Activated T-cell treated with anti-CD3 and anti-CD28 coated beads for 48 hours (primary cell): ENCODE measurements at places on chromosomes 4 and X.
A peak's percentile ranks its signal among the peaks of the same experiment; 100 is the strongest.

DNA sequence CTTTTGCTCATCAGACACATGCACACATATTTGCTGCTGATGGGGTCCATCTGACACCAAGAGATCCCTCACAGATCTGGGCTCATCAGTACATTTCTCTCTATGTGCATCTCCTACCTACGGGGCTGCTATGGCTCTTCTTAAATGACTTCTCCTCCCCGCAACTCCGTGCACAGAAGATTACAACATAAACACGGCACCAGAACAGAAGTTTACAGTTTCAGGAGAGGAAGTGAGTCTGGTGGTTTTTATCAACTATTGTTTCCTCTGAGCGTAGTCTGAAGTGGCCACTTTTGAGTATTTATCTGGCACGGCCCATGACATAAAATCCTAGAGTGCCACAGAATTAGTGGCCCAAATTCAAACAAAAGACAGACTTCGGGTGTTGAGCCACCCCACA is 263.8 kb downstream of the PRDM5 start:
- DNase-seq = no peak

DNA sequence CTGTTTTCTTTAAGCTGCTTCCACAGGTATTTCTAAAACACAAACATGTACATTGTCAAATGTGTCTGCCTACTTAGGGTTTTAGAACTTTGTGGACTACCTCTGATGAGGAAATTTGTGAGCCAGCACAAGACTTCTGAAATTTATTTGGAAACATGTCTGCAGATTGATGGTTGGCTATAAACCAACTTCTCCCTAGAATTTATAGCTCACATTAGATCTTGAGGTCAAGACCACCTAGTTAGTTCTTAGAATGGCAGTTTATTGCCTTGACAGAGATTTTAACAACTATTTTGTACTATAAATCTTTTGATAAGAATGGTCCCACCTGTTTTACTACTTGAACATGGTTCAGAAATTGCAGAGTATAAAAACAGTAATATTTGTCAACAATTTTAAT is 72.7 kb upstream of the AADAT start:
- no peak for DNase-seq

DNA sequence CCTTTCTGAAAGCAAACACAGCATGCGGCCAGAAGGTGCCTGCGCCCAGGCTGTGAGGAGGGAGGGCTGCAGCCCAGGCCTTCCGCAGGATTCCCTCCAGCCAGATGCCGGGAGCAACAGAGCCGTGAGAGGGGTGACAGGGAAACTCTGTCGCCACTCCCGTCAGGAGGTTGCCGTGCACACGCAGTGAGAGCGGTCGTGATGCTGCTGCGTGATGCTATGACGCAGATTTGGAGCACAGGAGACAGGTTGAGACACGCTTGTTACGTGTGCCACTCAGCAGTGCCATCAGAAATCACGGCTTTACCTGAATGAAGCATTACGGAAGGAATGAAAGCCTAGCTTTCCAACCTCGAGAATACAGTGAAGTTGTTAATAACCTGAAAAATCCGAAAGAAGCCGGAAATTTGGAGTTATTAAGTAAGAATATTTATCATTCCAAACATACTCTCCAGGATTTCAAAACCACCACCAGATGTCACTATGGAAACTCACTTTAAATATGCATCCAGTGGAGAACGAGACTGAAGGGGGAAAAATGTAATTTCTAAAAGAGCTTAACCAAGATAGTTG is 54.4 kb downstream of the FAT1 start:
- no peak for DNase-seq

DNA sequence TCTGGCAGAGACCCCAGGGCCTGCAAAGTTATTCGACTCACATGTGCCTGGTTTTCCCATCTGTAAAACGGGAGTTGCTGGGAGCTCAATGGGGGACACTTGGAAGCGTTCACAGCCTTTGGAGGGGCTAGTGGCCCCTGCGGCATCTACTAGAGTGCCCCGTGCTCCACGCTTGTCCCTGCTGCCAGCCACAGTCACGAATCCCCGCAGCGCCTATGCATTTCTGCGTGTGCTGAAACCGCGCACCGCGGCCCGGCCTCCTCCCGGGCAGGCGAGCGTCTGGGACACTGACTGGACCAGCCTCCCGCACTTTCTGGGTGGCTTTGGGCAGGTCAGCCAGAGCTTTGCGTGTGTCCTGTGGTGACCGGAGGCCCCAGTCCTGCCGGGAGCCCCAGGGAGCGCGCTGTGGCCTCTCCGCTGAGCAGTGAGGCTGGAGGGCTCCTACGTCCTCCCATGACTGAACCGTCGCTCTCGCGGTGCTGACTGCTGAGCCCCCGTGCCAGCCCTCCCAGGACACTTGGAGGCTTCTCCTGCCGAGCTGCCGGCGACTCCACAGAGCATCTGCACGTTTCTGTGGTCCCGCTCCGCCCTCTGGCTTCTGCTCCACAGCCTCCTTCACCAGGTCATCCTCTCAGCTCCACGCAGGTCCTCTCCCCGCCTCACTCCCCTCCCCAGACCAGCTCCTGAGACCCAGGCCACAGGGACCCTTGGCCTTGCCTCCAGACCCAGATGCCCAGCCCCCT is 36.3 kb downstream of the PIGG start:
- no peak for DNase-seq

DNA sequence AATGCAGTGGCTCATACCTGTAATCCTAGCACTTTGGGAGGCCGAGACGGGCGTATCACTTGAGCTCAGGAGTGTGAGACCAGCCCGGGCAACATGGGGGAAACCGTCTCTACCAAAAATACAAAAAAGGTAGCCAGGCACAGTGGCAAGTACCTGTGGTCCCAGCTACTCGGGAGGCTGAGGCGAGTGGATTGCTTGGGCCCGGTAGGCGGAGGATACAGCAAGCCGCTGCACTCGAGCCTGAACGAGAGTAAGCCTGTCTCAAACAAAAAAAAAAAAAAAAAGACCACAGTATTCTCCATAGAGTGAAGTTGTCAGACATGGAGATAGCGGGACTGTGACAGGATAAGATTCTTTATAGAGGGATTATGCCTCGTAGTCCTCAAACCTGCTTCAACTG is 76.1 kb upstream of the SH3RF1 start:
- no peak for DNase-seq

GRCh38 chr4:20528508-20528907 is 171.8 kb upstream of the PACRGL start:
- DNase-seq = no peak

DNA sequence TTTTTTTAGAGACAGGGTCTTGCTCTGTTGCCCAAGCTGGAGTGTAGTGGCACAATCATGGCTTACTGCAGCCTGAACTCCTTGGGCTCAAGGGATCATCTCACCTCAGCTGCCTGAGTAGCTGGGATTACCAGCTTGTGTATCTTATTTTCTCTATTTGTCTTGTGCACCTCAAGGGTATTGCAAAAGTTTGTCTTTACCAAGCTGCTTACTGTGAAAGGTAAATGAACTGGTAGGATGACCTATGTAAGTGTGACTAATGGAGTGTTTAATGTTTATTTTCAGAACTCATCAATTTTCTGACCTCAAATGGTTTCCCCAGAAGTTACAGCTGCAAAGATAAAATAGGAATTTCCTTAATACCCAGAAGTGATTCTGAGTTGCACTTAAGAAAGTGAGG is 5.3 kb upstream of the FGA start:
- DNase-seq = no peak

DNA sequence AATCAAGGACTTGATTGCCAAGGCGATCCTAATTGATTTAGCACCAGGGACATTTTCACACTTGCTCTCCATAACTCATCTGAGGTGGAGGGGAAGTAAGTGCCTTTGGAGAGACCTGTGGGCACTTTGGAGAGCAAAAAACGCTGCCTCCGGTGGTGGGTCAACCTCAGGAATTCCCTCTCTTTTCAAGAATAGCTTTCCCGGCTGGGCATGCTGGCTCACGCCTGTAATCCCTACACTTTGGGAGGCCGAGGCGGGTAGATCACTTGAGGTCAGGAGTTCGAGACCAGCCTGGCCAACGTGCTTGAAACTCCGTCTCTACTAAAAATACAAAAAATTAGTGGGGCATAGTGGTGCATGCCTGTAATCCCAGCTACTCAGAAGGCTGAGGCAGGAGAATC is 49.2 kb downstream of the PRPS1 start:
- no peak for DNase-seq

GRCh38 chr4:86380181-86380724 is 20.4 kb upstream of the MAPK10 start:
- DNase-seq = no peak

GRCh38 chr4:98828801-98829200 is 100.1 kb downstream of the EIF4E start:
- peak; percentile 6 for DNase-seq

- no peak for DNase-seq
Measured at GRCh38 chr4:56871371-56871866, 36.3 kb upstream of the REST start.

- no peak for DNase-seq
Measured at GRCh38 chr4:80257851-80258250, 8.6 kb upstream of the FGF5 start.

DNA sequence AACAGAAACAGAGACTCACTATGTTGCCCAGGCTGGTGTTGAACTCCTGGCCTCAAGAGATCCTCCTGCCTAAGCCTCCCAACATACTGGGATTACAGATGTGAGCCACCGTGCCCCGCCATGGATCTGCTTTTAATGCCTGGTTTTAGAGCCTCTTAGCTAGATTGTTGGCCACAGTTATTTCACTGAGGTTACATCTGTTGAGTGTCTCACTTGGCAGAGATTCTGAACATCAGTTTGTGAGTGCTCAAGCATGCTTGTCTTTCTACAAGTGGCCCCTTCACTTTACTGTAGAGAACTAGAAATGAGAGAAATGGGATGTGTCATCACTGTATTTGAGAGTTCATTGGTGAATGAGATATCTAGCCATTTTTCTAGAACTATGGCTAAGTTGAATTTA is 218.5 kb downstream of the APBB2 start:
- no peak for DNase-seq

DNA sequence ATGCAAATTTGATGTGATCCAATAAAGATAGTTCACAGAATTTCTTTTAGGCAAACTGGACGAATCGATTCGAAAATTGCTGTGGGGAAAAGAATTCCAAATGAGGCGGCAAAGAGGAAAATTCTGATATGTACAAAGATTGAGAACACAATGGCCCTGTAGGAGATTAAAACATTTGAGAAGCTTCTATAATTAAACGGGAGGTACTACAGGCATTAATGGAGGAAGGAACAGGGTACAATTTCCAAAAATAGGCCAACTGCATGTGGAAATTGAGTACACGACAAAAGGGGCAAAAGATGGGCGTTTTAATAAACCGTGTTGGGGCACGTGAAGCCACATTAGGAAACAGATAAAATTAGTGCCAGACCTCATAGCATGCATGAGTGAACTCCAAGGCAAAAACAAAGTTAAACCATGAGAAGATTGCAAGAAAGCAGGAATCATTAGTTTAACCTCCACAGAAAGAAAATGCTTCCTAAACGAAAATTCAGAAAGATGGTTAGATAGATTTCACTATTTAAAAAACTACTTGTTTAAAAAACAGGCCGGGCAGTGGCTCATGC is 68.4 kb downstream of the DHRSX start:
- DNase-seq = no peak

DNA sequence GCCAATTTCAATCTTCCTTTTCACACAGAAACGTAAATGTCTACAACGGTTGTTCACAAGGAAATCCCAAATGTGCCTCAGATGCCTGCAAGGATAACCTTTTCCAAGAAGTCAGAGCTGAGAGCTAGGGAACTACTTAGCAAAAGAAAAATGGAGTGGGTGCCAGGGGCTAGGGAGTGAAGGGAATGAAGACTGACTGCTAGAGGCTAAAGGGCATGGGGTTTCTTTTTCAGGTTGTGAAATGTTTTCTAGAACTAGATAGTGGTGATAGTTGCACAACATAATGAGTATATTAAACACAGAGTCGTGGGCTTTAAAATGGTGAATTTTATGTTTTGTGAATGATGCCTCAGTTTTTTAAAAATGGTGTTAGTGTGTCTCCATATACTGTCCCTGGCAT is 53.4 kb downstream of the CD99L2 start:
- DNase-seq = no peak

DNA sequence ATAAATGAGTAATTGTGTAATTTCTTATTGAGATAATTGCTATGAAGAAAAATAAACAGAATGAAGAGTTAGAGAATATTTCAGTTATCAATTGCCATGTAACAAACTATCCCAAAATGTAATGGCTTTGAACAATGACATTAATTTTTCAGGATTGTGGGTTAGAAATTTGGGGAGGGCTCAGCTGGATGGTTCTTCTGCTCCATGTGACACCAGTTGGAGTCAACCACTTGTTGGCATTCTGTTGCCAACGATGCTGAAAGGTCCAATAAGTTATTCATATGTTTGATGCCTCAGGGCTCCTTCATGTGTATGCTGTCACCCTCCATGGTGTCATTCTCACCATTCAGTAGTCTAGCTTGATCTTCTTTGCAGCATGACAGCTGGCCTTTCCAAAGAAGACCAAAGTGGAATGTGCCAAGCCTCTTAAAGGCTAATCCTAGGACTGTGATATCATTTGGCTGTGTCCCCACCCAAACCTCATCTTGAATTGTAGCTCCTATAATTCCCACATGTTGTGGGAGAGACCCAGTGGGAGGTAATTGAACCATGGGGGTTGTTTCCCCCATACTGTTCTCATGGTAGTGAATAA is 20.9 kb upstream of the CCDC149 start:
- DNase-seq = no peak

DNA sequence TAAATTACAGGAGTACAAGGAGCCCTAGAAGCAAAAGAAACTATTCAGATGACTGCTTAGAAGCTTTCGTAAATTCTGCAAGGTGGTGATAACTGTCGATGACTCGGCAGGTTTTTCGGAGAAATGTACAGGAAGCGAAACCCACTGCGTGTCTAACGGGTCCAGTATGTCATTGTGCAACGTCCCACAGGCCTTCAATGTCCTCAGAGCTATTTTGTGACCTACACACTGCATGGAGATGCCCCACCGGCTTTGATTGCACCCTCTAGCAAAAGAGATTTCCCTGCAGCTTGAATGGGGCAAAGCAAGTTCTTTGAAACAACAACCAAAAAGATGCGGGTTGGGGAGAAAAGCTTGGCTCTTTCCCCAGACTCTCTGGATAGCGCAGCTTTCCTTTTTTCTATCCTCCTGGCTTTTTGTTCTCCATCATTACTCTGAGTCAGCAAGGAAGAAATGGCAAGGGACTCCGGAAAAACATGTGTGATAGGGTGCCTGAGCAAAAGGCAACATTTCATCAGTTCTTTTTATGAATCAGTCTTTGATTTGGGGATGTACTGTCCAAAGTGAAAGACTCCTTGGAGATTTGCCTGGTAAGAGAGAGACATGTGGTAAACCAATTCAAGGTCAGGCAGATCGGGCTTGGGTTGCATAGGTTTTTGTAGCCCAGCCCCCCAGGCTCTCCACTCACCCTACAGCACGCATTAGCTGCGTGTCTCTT is 112.0 kb upstream of the TBL1X start:
- DNase-seq = no peak

DNA sequence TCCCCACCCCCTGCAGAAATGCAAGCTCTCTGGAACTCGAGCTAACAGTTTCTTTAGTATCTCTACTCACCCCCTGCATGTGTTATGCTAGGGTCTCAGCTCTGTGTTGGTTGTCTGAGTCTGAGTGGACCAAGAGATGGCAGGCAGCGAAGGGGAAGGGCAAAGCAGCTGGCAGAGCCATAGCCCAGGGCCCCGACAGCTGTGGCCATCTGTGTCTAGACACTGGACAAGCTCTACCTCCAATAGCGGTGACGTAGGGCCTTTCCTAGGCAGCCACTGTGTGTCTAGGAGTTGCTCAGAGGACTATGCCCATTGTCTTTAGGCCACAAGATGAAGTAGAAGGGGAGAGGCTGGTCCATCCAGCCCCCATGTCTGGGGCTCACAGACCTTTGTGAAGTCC is 79.2 kb downstream of the EFNB1 start:
- DNase-seq = no peak

GRCh38 chr4:94728056-94728766 is 29.5 kb upstream of the BMPR1B start:
- DNase-seq = no peak
